ENCODE measurements at places on chromosomes 12 and 14. TPM values are rescaled to one million over a fixed set of nuclear protein-coding genes. Genes with fewer than 3 reads are reported as not detected.

DNA sequence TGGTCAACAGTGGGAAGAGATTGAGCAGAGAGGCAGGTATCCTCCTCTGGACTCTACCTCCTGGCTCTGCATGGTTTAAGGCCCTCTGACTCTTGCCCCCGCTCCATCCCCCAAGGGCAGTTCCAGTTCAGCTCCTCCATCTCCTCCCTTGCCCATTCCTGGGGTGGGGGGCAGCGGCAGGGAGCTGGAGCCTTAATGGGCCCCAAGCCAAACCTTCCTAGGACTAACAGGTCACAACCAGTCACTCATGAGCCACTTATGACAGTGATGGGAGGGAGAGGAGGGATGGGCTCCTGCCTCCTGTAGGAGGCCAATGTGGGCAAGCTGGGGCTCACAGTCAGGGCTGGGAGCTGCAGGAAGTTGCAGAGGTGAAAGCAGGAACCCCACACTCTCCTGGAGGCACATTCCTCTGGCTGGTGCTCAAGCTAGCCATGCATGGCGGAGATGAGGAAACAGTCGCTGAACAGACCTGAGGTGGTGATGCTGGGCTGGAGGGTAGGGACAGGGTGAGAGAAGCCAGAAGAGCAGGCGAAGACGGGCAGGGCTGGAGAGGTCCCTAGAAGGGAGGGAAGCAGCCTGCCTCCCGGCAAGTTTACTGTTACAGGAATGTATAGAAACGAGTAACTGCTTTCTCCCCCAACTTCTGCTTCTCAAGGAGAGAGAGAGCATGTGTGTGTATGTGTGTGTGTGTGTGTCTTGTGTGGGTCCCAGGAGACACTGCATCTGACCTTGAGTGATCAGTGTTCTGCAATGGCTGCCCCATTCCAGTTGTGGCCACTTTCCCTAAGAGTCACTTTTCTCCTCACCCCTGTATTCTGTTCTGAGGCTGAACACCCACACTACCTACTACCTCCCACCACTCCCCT lies 5.0 kb upstream of the RAPGEF3 start:
- no peak for DNase-seq

DNA sequence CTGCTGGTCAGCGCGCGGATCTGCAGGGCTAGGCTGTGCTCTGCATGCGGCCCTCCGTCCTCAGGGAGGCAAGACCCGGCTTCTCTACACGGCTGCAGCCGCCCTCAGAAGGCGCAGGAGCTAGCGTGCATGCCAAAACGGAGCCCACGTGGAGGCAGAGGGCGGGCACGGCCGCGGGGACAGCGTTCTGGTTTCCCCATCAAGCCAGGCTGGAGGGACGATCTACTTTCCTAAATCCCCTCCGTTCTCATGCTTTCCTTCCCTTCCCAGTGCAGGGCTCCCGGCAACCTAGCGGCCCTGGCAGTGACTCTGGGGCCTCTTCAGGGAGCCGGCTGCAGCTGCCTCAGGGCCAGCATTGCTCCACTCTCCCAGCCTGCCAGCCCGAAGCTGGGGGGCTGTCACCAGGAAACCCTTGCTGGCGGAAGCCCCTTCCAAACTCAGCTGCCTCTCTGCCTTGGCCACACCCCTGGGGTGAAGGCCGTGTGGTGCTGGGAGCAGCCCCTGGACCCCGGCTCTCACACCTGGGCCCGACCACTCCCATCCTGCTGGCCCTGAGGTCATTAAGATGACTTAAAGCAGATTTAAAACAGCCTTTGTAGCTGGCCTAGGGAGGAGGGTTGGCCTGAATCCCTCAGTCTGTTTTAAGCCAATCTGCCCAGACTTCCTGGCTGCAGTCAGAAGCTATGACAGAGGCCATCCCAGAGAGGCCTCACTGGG lies 9.2 kb upstream of the GOLGA3 start:
- no peak for DNase-seq

DNA sequence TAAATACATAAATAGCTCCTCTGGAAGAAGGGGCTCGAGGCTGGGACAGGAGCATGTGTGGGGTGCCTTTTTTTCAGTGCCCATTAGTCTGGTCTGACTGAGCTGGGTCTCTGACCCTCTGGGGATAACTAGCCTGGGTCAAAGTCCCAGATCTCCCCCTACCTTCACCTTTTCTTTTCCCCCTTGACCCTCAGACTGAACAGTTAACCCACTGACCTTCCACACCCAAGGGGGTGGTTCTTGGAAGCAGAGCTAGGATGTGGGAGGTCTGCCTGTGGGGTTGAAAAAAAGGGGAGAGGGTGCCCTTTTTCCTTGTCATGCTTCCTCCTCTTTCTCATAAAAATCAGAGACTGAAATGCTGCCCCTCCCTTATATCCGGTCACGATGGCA lies 925 bp upstream of the GLI1 start:
- no peak for DNase-seq

DNA sequence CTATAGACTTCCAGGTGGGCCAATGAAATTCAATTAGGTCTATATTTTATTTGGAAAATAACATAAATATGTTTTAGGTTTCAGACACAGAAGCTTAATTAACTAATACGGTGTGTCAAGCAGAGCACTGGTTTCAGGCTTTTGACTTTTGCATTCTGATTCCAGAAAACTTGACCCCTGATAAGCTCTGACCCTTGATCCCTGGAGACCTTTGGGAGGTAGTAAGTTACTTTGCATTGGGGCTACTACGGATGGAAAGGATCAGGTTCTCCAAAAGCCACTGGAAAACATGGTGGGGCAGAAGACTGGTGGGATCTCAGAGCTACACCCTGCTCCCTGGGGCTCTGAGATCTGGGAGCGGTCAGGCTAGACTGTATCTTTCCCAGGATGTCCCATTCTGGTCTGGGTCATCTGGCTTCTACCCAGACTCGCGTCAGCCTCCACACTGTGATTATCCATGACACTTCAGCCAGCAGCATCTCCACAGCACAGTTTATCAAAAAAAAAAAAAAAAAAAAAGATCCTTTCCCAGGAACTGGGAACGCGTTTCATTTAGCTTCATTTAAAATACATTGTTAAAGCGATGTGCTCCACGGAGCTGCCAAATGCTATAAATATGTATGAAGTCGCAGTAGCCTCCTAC lies 17.8 kb upstream of the EMP1 start:
- DNase-seq, result no peak

- no peak for DNase-seq
Measured at GRCh38 chr12:49352351-49352750, 5.7 kb downstream of the DNAJC22 start.

The RFLNA gene
- 23.3 TPM for total RNA-seq

The KIF26A gene
- total RNA-seq, result 2.4 TPM

The REP15 gene
- total RNA-seq, result 13.1 TPM

DNA sequence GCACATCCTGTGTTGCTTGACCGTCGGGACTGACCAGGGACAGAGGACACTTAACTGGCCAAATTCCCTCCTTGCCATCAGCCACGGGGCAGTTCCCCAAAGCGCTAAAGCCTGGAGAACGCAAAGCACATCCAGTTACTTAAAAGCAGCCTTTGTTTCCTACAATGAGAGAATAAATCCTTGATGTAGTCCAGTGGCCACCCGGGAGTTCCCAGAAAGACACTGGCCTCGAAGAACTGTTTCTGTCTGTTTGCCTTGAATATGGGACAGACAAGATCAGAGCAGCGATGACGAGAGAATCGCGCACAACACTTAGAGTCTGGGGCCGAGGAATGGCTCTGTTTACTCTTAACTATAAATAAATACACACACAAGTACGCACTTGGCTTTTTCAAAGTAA lies 102.2 kb downstream of the TNFAIP2 start:
- DNase-seq, result no peak

- DNase-seq, result no peak
Measured at GRCh38 chr14:87966816-87967215, 26.2 kb downstream of the GALC start.

DNA sequence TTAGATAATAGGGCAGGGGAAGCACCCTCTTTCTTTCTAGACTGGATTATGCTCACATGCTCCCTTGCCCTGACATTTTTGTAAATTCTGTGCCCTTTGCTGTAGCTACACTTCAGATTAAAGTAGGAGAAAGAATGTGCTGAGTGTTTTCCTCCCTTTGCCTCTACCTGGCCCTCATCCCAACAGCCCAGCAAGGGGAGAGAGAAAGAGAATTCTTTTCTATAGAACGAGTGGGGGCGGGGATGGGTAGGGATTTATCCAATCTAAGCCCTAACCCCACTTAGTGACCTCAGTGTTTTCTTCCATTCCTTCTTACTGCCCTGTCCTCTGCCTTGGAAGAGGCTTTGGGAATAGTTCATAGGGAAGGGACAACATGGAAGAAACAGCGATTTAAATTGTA lies 13.5 kb downstream of the GPR84 start:
- DNase-seq, result no peak

DNA sequence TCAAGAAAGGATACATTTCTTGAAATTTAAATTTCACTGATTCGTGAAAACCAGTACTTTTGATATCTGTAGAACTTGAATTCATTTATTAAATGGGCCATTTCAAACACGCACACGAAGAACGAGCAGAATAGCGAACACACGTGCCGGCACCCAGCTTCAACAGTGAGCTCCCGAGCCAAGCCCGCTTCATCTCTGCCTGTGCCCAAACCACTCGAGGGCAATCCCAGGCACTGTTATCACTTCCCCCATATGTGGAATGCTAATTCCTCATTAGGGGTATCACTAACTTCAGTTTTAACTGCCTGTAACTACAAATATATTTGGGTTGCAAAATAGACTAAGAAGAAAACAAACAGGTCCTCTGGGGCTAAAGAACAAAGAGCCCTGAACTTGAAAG lies 48.0 kb downstream of the AMN start:
- no peak for DNase-seq

DNA sequence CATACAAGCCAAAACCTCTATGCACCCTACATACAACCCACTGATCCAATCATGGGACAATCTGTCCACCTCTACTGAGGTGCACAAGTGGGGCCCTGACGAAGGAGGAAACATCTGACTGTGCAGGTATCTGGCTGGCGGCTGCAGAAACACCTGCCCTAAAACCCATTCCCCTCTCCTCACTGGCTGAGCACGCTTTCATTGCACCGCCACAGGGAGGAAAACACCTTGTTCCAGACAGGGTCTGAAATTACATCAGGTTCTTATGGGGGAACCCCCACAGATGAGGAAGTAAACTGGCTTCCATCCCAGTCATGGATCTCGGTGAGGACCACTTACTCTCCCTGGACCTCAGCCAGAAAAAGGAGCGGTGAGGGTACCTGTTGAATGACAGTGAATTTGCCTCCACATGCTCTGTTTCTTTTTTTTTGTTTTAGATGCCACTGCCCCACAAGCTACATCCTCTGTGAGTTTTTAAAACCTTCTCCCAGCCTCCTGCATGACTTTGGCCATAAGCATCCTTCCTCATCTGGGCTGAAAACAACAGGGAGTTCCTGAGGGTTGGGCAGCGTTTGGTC lies 23.8 kb upstream of the DGLUCY start:
- DNase-seq, result no peak

All from omental fat pad (tissue), 4 donors.